ENCODE measurements at places on chromosomes 2 and 18. TPM values are rescaled to one million over a fixed set of nuclear protein-coding genes. Genes with fewer than 3 reads are reported as not detected.

- no peak for DNase-seq
Measured at GRCh38 chr2:143159486-143159840, 30.2 kb downstream of the ARHGAP15 start.

GRCh38 chr2:45344502-45344901 is 266.6 kb downstream of the SRBD1 start:
- DNase-seq = no peak

DNA sequence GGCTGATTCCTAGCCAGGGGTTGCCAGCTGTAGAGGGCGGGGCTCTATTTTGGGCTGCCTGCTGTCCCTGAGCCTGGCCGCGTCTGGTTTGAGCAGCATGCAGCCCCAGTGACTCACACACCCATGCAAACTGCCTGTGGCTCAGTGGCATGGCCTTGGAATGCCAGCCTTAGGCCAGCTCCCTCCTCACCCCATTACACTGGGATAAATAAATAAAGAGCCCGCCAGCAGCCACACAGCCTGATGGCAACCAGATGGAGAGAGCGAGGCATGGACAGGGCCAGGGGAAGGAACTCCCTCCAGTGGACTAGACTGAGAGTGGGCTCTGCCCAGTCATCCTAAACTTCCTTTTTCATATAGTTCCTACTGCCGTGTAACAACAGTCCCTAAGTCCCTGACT is 18.3 kb downstream of the NHEJ1 start:
- DNase-seq = peak; percentile 97

DNA sequence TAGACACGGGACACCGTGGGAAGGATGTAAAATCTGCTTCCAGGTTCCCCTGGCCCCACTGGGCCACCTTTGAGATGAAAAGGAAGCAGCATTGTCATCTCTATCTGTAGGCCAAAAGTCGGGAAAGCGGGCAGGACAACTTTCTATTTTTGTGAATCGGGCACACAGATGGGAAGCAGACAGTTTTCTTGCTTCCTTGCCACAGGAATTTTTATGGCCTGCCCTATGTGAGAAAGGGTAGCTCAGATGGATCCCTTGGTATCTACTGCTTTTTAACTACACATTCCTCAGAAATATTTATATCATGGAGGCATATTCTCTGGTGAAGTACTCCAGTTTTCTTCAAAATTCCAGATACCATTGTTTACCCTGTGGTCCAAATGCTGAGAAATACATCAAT is 735.5 kb downstream of the CBLN2 start:
- peak; percentile 54 for DNase-seq

DNA sequence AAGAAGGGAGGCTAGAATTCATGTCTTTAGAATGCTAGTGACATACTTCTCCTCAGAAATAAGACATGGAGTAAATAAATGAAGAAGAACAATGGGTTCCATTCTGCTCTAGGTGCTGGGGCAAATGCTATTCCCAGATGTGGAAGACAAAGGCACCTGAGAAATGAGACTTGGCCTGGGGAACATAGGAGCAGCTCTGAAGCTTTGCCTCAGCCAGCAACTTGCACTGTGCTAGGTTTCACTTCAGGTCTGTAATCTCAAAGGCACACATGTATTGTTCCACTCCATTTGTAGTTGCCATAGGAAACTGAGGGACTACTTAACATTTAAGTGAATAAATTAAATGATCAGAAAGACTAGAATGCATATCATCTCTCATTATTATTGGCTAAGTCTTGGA is 538.9 kb upstream of the REG3G start:
- DNase-seq = no peak

DNA sequence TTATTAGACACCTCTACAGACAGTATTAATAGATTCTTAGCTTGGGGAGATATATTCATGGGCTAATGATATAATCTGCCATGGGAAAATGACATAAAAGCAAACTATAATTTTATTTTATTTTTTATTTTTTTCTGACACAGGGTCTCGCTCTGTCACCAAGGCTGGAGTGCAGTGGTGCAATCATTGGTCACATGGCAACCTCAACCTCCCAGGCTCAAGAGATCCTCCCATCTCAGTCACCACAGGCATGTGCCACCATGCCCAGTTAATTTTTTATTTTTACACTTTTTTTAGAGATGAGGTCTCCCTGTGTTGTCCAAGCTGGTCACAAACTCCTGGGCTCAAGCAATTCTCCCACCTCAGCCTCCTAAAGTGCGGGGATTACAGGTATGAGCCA is 39.3 kb downstream of the RTN4 start:
- DNase-seq = peak; percentile 23

GRCh38 chr2:40244675-40245074 is 207.2 kb downstream of the SLC8A1 start:
- peak; percentile 51 for DNase-seq

- no peak for DNase-seq
Measured at GRCh38 chr2:602571-603359, 74.4 kb downstream of the TMEM18 start.

DNA sequence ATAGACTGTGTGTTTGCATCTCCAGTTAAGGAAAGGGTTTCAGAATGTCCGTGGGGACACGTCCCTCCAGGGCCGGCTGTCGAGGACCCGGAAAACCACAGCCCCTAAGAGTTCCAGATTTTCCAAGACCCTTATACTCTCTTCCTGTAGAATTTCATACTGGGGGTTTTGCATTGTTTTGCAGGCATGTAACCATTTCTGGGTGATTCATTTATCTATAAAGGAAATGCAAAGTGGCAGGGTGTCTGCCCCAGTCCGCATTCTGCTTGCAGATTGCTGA is 8.5 kb downstream of the SP9 start:
- no peak for DNase-seq

GRCh38 chr2:136051725-136052048 is 66.3 kb upstream of the DARS1 start:
- DNase-seq = no peak

DNA sequence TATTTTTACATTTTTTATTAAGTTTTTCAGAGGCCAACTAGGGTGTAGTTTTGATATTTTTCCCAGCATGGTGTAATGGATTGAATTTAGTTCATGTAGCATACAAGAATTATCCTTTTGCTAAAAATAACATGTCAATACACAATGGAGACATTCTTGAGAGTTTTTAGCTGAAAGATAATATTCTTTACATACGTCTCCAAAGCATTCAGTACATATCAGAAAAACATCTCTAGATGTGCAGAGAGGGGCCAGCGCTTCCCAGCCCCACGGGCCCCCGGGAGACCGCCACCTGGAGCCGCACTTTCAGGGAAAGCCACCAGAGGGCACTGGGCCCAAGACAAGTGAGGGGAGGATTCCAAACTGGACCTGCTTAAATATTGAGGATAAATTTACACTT is 499.4 kb downstream of the GALR1 start:
- no peak for DNase-seq

GRCh38 chr2:190158798-190159434 is 96.4 kb upstream of the MSTN start:
- no peak for DNase-seq

GRCh38 chr2:20577495-20578235 is 73.2 kb downstream of the HS1BP3 start:
- peak; percentile 43 for DNase-seq

GRCh38 chr18:57909620-57910019 is 106.5 kb upstream of the ATP8B1 start:
- DNase-seq = no peak

- DNase-seq = no peak
Measured at GRCh38 chr2:224997802-224998201, 44.5 kb downstream of the DOCK10 start.

GRCh38 chr18:48636436-48636835 is 97.6 kb downstream of the CTIF start:
- no peak for DNase-seq

DNA sequence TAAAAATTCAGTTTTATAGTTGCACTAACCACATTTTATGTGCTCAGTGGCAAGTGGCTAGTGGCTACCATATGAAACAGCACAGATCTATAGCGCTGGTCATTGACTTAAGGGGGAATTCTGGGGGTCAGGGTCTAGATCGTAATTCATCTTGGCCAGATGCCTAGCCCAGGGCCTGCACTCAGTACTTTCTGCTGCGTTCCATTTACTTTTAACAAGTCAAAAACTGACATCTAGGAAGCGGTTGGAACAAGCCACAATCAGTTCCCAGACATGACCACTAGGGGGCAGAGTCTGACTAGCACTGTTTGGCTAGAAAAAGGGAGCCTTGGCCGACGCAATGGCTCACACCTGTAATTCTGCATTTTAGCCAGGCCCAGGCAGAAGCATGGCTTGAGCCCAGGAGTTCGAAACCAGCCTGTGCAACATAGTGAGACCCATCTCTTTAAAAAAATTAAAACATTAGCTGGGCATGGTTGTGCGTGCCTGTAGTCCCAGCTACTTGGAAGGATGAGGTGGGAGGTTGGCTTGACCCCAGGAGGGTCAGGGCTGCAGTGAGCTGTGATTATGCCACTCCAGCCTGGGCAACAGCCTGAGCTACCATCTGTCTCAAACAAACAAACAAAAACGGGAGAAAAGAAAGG is 9.0 kb upstream of the TMBIM1 start:
- peak; percentile 73 for DNase-seq

DNA sequence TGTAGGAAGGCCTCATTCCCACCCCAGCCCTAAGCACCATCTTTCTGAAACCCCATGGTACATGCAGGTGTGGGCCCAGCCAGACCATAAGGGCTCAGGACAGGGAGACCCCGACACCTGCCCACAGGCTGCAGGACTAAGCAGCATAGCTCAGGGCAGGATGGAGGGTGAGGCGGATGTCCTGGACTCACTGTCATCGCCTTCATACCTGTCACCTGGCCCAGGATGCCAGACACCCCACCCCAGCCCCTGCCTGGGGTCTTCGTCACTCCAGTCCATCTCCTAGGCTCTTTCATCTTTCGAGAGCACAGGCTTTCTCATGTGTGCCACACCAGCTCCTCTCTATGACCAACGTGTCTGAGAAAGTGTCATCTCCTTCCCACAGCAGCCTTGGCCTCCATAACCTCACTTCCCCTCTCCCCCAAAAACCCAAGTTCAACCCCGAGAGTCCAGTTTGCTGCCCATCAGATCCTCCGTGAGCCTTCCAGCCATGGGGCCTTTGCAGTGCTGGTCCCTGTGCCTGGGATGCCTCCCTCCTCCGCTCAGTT is 71.5 kb downstream of the EMX1 start:
- no peak for DNase-seq

DNA sequence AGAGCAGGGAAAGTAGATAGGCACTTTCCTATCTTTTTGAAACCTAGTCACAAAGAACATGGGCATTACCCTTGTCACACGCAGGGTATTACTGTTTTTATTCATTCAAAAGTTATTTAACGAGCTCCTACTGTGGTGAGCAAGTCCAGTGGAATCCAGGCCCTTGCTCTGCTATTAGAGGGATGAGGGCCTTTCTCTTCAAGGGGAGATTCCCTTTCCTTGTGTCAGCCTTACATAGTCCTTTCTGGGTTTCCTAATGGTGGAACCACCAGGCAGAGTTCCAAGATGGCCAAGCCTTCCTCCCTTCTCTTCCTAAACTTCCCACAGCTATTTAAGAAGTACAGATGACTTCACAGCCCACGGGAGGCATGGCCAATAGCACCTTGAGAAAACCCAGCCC is 64.6 kb downstream of the SPTBN1 start:
- no peak for DNase-seq

DNA sequence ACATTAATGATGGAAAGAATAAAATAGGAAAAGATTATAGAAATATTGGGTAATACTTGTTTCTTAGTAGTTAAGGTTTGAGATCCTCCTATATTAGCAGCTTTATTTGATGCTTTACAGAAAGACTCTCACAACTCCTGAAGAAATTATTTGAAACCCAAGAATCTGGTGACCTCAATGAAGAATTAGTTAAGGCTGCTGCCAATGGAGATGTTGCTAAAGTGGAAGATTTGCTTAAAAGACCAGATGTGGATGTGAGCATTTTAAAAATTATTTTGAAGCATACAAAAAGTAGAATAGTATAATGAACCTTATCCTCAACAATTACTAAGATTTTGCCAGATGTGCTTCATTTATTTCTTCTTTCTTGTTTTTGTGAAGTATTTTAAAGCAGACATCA is 59.1 kb downstream of the MIB1 start:
- DNase-seq = no peak

DNA sequence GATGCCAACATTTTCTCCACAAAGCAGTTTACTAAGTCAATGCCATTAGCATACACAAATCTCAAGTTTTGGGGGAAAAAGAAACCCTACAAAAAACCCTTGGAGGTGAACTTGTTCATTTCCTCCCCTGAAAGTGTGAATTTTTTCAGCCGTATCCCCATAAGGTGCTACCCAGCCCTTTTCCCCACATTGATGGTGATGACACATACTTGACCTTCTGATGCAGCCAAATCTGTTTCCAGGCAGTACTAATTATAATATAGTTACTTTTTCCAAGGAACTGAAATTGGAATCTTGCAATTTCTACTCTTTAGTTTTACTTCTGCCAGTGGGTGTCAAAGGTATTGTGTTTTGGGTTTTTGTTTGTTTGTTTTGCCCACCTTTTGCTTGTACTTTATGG is 474.5 kb downstream of the TGIF1 start:
- DNase-seq = no peak

DNA sequence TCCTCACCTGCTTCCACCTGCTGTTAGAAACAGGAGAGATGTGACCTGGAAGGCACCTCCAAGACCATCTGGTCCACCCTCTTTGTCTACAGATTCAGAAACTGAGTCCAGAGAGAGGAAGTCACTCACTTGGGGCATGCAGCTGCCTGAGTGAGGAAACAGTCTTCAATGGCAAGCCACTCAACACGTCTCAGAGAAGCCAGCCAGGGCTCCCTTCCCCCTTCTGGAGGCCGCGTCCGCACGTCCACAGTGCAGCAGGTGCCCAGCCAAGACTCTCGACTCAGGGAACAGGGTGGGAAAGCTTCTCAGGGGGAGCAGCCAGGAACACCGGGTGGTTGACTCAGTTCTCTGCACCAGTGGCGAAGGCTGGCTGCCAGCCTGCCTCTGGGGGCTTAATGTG is 201.7 kb downstream of the BCL11A start:
- DNase-seq = no peak

GRCh38 chr2:203914546-203915182 is 21.9 kb upstream of the ICOS start:
- DNase-seq = no peak

DNA sequence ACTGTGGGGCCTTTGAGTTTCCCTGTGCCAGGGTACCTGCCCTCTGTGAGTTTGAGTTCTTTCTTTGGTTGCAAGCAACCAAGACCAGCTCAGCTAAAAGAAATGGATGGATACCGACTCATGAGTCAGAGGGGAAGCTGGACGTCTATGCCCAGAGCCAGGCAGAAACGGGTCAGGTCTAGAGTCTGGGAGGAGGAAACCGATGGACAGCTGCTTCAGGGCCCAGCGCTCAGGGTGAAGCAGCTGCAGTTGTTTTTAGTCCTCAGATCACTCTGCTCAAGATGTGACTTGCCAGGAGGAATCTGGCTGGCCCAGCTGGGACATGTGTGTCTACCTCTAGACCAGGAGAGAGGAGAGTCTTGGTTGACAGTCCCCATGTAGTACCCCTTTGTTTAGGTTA is 10.1 kb upstream of the TYMS start:
- no peak for DNase-seq

- DNase-seq = no peak
Measured at GRCh38 chr2:156490466-156490840, 54.3 kb downstream of the GPD2 start.

The IWS1 gene
- total RNA-seq = 41.2 TPM

The TNFRSF11A gene
- total RNA-seq = 0.17 TPM

The MC4R gene
- 0.45 TPM for total RNA-seq

The ATP6V1C2 gene
- total RNA-seq = 0.04 TPM

The DLX1 gene
- 8.4 TPM for total RNA-seq

The ARHGEF4 gene
- 1.4 TPM for total RNA-seq

The FIGN gene
- total RNA-seq = 2.4 TPM

The TUBA4B gene
- not detected for total RNA-seq

The NT5C1B gene
- total RNA-seq = not detected

The CD28 gene
- not detected for total RNA-seq

The ANTXR1 gene
- total RNA-seq = 34.5 TPM

The RAX gene
- not detected for total RNA-seq

The ICOS gene
- total RNA-seq = not detected

Measured in H4 (cell line).